ENCODE measurements at places on chromosomes 2 and 18.

GRCh38 chr18:48880931-48881330, 69.8 kb downstream of the SMAD7 start:
- no peak for DNase-seq

DNA sequence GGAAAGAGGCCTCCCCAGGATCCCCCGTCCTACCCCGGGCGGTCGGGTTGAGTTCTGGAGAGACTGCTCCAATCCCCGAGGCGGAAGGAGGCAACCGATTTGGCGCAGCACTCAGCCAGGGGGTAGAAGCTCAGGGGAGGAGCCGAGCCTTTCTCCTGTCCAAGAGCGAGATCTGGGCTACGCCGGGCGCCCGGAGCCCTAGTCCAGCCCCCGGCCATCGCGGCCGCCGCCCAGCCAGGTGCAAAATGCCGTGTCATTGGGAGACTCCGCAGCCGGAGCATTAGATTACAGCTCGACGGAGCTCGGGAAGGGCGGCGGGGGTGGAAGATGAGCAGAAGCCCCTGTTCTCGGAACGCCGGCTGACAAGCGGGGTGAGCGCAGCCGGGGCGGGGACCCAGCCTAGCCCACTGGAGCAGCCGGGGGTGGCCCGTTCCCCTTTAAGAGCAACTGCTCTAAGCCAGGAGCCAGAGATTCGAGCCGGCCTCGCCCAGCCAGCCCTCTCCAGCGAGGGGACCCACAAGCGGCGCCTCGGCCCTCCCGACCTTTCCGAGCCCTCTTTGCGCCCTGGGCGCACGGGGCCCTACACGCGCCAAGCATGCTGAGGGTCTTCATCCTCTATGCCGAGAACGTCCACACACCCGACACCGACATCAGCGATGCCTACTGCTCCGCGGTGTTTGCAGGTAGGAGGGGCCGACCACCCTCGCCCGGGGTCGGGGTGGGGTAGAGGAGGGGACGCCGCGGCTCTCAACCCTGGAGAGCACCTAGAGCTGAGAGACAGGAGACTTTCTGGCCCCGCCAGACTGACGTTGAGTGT, at the start of gene DYSF:
Gene DYSF, plus strand, starts transcription at position 158 of the 817 bp plus-strand sequence.
- no peak for DNase-seq

- no peak for DNase-seq
Measured at GRCh38 chr2:74902281-74902860, 56.1 kb upstream of the POLE4 start.

DNA sequence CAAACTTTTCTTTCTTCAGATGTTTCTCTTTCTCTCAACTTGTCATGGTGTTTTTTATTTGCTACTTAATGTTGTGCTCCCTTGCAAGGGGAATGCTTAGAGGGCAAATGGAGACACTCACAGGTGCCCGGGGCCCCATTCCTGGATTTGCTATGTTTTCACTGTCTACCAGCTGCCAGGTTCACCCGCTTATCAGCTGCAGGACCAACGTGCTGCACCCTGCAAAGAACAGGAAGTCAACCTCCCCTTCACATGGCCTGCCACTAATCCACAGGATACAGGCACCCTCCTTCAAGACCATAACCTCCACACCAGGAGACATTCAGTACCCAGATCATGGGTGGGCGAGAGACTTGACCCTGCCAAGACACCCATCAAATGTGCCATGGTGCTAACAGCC, 237.6 kb upstream of the STON1 start:
- no peak for DNase-seq

DNA sequence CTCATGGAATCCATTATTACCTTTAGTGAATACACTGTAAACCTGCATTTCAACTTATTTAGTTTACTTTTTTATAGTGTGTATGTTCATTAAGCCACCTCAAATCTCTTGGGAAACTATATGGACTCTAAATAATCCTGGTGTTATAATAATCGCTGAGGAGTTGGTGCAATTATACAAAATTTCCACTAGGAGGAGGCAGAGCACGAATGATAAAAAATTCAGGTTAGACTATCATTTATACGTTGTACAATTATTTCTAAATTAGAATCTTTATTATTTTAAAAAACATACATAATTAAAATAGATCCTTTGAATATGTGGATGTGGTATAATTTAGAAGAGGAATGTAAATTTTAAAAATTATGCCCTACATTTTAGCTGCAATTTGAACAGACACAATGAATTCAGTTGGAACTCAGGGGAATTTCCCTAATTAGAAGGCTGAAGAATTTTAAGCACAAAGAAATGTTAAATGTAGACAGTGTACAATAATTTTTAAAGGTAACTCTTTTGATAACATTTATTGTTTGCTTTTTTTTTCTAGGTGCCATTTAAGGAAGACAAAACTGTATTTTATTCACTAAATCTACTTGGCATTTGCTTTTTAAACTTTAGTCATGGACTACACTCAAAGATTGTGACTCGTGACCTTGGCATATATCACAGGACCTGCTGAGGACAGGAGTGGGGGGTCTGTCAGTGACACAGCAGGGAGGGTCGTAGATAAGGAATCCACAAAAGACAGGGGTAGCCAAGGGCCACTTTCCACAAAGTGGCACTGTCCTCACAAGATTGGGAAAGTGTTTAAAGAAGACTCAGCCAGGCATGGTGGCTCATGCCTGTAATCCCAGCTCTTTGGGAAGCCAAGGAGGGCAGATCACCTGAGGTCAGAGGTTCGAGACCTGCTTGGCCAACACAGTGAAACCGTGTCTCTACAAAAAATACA, 45.5 kb downstream of the RAB12 start:
- DNase-seq, result no peak
